ENCODE measurements at places on chromosomes 13 and 19. TPM values are rescaled to one million over a fixed set of nuclear protein-coding genes. Genes with fewer than 3 reads are reported as not detected.

MYH14 gene
- 0.05 TPM for polyA plus RNA-seq

FOSB gene
- polyA plus RNA-seq = 2.6 TPM

NEK5 gene
- polyA plus RNA-seq = 0.05 TPM

ZNF274 gene
- polyA plus RNA-seq = 19.8 TPM

NLRP7 gene
- not detected for polyA plus RNA-seq

CNOT3 gene
- polyA plus RNA-seq = 10.5 TPM

WDR87 gene
- polyA plus RNA-seq = not detected
